NCI-H524 treated with DMSO at 0.1 percent for 48 hours (cell line): ENCODE measurements at places on chromosomes 3 and 15.
A peak's percentile ranks its signal among the peaks of the same experiment; 100 is the strongest.

- no peak for DNase-seq
Observed at GRCh38 chr3:21641959-21642358, 109.1 kb downstream of the ZNF385D start.

DNA sequence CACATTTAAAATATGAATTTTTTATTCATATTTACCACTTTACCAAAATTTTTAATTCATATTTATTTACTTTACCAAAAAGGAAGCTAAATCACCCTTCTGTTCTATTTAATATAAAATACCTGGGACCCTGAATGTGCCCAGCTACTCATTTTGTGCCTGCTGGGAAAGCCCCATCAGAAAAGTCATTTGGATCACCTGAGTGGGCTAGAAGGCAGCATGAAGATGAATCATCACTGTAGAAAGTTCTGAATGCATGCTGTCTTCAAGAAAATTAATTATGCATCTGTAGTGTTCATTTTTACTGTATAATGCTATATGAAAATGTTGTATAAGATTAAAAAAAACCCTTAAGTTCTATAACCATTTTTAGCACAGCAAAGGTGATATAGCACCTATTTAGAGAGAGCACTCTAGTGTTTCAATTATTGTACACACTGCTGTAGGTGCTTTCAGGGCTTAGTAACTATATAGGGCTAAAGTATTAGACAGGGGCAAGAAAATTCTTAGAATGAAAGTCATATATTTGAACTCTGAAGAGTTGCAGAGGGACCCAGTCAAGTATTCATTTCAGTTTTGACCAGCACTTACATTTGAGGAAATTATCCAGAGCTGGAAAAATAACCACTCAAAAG lies 175.1 kb downstream of the NFKBIZ start:
- DNase-seq: no peak

GRCh38 chr15:76393614-76394013 lies 57.0 kb downstream of the ISL2 start:
- DNase-seq: no peak

- DNase-seq: no peak
Observed at GRCh38 chr3:189941679-189942078, 179.0 kb downstream of the P3H2 start.

- no peak for DNase-seq
Observed at GRCh38 chr15:67327737-67328136, 73.2 kb downstream of the IQCH start.

DNA sequence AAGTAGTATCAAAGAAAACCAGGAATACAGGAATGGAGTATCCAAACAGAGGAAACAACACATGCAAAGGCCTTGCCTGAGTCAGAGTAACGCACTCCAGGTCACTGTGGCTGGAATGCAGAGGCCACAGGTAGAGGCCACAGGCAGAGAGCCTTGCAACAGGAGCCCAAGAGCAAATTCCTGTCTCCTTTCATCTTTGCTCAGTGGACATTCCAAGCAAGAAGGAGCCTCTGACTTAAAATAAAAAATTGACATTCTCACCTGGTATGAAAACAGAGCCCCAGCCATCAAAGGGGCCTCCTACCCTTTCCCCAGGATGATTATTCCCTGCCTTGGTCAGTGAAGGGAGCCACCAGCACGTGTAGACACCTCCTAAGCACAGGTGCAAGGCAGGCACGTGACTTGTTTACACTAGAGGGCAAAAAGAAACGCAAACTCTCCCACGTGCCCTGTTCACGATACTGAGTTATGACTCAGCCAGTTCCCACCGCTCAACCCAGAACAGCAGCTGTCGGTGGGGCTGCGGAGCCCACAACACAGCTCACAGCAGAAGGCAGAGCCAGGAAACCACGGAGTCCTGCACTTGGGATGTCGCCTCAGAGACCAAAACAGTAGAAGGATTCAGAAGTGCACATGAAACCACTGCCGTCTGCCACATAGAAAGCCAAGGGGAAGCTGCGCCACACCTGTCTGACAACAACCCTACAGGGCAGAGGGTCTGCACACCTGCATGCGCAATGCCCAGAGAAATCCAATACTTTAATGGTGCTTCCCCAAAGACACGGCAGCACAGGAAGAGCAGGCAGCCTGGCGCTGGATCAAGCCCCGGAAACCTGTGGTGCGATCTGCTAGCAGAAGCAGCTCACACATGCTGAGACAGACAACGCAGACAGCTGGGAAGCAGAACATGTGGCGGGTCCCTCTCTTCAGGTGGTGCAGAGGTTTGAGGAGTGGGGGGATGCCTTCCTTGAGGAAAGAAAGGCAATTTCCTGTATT lies 52.1 kb downstream of the ITGB5 start:
- DNase-seq: peak; percentile 33

DNA sequence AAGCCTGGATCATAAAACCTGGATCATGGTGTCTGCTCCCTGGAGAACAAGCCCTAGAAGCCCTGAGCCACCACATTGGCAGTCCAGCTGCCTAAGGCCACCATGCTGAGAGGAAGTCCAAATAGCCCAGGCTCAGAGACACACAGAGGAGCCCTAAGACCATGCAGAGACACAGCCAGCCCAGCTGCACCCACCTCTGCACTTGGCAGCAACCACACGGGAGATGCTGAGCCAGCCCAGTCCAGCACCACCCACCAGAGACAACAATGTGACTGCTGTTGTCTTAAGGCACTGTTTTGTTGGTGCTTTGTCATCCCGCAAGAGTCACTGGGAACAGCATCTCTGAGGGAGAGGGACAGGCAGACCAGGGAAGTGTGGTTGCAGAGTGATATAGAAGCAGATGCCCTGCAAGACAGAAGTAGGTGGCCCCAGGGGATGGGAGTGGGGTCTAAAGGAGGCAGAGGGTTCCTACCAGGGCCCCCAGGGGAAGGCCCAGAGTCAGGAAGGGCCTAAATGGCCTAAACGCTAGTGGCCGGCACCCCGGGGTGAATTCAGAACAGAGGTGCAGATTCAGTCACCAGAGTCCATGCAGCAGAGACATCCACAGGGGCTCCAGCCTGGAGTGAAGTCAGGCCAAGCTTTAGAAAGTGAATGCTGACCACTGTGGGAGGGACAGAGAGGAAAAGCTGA lies 105.4 kb upstream of the PRR20G start:
- no peak for DNase-seq

- DNase-seq: no peak
Observed at GRCh38 chr15:59531066-59531675, 80.4 kb upstream of the GCNT3 start.

DNA sequence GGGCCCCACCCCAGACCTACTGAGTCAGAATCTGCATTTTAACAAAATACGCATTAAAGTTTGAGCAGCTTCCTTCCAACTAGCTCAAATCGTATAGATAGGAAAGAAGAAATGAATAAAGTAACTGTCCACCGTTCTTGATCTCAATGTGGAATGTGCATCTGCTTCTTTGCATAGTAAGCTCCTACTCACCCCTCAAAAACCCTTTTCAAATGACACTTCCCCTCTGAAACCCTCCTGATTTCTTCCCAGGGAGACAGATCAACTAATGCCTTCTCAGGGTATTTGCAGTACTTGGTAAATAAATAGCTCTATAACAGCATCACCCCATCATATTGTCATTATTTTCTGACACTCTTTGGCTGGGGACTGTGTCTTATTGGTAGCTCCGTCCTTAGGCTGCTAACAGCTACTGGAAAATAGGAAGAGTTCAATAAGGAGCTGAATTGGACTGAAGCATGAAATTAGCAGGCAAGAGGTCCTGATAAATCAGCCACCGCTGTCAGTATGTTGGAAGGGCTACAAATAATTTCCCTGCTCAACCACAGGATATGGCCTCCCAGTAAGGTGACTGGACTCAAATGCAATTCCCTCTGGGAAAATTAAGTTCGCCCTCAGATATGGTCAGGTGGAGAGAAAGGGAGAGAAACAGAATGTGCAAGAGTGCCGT lies 10.2 kb downstream of the OXTR start:
- DNase-seq: no peak

DNA sequence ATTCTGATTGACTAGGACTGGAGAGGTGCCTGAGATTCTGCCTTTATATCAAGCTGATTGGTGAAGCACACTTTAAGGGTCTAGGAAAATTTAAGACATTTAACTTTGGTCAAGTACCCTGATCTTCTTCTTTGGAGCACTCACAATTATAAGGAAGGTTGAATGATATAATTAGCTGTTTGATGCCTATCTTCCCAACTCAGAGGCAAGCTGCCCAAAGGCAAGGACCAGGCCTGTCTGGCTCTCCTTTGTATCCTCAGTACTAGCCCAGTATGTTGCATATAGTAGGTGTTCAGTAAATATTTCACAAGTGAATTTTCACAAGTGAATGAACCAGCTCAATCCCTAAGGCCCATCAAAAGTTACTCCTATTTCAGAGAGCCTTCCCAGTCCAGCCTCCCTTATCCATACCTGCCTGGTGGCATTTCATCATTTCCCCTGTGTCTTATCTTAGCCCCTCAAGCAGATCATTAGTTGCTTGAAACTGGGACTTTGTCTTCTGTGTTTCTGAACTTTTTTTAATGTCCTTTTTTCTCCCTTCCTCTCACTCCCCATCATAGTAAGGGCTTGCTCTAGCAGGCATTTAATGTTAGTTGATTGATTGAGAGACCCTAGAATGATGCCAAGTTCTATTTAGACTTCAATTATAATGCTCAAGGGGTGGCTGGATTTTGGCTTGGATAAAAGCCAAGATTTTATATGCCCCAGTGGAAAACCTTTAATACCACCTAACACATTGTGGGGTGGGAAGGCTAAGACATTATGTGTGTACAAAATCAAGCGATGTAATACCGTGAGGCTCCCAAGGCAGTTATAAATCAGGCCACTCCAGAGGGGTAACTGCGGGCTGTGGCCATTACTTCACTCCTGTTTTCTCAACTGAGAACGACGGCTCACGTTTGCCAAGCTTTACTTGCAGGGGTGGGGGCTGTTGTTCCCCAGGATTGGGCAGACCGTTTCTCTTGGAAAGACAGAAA lies 43.2 kb upstream of the BOC start:
- DNase-seq: no peak

- DNase-seq: no peak
Observed at GRCh38 chr15:64072812-64073211, 20.8 kb downstream of the CIAO2A start.

DNA sequence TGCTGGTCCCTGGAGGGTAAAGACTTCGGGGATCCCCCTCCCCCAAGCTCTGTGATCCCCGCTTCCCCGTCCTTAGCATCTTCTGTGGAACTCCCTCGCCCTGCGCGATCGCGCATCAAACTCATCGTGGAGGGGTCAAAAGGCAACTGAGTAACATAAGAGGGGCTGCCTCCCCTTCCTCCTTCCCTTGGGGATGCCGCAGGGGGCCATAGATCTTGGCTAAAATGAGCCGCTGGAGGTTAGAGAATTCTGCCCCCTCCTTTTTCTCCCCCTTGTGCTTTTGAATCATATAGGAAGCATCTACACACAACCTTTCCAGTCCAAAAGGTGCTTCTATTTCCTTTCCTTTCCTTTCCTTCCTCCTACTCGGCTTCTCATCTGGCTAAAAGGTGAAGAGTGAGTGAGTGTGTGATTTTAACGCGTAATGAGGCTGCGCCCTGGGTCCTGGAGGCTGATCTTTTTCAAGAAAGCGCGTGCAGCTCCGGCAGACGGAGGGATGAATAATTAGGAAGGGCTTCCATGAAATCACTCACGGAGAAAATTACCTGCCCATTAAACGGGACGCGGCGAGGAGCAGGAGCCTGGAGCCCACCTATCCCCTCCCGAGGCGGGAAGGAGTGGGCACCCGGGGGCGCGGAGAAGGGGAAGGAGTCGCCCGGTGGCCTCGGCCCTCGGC lies 831 bp upstream of the ROBO2 start:
- DNase-seq: peak; percentile 52

- no peak for DNase-seq
Observed at GRCh38 chr15:50146632-50147031, 27.6 kb upstream of the ATP8B4 start.
